MG63 (cell line): ENCODE measurements at places on chromosomes 2 and 18. TPM values are rescaled to one million over a fixed set of nuclear protein-coding genes. Genes with fewer than 3 reads are reported as not detected.

DNA sequence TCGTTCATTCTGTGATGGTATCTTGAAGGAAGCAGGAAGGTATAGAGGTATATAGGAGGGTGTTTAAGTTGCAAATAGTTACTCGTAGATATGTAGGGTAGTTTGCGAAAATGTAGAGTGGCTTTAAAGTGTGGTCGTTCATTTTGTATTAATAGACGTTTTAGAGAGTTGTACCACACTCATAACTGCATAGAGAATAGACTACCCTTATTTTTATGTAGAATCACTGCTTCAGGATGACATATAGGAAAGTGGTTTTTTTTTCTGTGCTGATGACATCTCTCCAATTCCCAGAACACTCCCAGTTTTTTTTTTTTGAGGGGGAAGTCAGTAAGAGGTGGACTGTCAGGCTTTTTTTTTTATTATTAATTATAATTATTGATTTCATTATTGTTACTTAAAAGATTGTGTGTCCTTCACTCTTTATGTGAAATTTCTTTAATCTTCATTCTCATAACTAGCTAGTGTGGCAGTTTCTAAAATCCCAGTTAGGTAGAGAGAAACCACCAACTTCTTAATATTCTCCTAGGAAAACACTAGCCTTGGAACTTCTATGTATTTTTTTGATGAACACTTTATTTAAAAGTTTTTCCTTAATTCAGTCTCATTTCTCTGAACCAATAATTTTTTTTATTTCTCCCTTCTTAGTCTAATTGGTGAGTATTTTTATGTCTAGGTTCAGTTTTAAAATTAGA lies 1.5 kb downstream of the ACTR3 start:
- no peak for DNase-seq

Gene ANKRD30B
- total RNA-seq, result 0.13 and 0.67 TPM in 2 replicates

- no peak for DNase-seq
Measured at GRCh38 chr2:191515551-191515950, 162.4 kb upstream of the NABP1 start.

Gene NEU2
- not detected in 2 replicates for total RNA-seq

DNA sequence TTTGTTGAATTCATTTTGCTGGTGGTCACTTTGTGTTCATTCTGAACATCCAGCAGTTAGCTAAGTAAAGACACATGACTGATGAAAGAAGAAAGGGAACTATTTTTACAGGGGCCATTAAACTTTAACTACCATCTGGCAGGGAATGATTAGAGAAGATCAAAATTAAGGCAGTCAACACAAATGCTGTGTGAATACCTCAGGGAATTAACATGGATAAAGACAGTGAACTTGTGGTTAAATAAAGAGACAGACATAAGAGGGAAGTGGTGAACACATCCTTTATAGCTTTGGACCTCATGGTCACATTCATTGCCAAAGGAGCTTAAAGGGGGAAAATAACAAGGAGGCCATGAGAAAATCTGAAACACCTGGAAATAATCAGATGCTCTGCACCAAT lies 52.6 kb upstream of the ATP5MC3 start:
- no peak for DNase-seq

DNA sequence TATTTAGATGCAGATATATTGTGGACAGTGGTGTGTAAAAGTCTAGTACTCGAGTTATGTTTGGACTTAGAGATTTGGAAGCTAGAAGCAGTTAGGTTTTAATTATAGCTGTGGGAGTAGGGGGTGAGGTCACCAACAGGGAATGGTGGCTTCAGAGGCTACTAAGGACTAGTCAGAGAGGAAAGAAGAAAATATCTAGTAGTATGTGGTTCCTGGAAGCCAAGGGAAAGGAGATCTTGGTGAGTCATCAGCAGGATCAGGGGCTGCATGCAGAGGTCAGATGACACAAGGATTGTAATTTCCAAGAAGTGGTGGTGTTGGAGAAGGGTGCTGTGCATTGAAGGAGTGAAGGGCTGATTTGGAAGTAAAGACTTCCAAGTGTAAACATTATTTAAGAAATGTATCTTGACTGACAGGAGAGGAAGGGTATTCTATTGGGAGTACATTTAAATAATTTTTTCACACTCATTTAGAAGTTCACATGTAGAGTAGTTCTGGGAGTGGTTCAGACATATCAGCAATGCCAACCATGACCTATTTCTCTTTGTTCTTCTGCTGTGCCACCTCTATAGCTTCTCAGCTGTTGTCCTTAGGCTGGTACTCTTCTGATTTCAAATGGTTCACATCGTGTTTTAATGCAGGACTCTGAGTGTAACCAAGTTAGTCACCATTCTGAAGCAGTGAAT lies 59.1 kb downstream of the ACSL3 start:
- peak; percentile 82 for DNase-seq

DNA sequence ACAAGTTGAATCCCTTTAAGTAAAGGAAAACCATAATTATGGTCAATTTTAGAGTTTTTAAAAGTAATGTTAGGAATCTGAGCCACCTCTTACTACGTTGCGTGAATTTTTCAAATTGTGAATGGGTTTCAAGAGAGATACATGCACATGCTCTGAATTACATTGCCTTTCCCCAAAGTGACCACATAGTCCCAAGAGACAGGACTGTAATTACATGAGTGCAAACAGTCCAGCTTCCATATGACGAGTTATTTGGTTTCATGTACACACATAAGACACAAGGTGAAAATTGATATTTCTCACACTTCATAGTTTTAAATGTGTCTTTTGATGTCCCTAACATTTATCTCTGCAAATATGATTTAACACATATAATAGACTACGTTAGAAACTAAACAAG lies 850.8 kb downstream of the LRP1B start:
- DNase-seq, result no peak

GRCh38 chr2:220847006-220847405 lies 725.1 kb downstream of the EPHA4 start:
- no peak for DNase-seq

- no peak for DNase-seq
Measured at GRCh38 chr18:12820506-12820905, 63.5 kb downstream of the PTPN2 start.

DNA sequence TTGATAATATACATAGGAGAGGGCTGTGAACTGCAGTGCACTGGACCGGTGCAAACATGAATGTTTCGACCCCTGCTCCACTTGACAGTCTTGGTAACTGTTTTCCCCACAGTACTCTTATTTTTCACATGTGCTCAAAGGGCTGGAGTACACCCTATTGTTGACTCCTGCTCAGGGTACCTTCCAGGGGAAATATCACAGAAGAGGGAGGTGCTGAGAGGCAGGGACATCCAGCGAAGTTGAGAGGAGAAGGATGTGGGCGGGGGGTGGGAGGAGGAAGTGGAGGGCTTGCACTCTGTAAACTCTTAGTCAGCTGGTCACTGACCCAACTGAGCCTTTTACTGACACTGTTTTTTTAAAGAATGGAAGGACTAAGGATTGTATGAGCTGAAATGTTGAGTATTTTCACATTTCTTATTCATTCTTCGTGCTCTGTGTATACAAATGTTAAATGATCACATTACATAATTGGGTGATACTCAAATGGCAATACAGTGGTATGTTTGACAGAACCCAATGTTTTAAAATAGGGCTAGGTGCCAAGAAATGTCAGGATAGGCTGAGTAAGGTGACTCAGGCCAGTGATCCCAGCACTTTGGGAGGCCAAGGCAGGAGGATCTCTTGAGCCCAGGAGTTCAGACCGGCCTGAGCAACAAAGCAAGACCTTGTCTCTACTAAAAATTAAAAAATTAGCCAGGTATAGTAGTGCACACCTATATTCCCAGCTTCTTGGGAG lies 10.0 kb downstream of the INPP4A start:
- DNase-seq, result peak; percentile 38

Gene IL1RL1
- total RNA-seq, result not detected in 2 replicates

Gene ABCG5
- not detected in 2 replicates for total RNA-seq

DNA sequence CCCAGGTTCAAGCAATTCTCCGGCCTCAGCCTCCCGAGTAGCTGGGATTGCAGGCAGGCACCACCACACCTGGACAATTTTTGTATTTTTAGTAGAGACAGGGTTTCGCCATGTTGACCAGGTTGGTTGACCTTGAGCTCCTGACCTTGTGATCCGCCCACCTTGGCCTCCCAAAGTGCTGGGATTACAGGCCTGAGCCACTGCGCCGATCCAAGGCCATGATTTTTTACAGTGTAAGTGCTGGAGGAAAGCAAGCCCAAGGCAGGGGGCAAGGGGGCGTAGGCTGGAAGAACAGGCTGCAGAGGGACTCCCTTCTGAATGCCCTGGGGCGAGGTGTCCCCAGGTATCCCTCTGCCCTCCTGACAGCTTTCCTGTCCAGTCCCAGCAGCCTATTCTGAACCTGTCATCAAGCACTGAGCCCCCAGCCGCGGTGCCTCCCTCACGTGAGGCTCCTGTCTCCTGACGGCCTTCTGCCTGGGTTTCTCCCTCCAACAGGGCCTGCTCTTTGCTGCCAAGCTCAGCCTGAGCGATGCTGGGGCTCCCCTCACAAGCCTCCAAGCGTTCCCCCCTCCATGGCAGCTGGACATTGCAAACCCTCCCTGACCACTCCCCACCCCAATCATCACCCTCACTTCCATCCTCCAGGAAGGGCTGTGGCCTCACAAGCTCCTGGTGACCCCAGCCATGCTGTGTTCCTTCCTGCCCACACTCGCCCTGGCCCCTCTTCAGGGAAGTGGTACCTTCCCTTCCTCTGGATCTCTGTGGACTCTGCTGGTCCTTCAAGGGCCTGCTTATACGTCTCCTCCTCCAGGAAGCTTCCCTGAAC lies 37.6 kb downstream of the ZFP36L2 start:
- no peak for DNase-seq

Gene ADCYAP1
- total RNA-seq, result 2.8 and 5.7 TPM in 2 replicates

DNA sequence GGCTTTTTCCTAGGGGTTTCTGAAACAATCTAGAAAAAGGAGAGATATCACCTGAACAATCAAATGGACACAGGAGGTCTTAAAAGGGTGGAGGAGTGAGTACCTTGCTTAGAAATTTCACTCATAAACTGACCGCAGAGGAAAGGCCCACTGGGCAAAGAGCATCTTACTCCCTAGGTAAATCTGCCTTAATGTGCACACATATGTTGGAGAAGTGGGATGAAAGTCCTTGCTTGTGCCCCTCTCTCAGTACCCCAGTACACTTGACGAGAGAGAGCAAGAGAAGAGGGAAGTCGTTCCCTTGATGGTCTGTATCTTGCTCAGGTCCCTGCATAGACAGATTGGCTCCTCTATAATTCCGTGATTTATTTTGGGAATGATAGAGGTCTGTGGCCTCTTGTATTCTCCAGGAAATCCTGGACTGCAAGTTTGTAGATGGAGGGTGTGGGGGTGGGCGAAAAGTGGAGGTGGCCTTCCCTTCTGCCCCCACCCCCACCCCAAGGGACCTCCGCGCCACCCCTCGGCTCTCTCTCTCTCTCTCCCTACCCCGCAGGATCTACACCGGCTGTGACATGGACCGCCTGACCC lies 6.8 kb downstream of the TBR1 start:
- no peak for DNase-seq

Gene PROKR1
- total RNA-seq, result not detected in 2 replicates

GRCh38 chr2:38515155-38516074 lies 87.3 kb downstream of the HNRNPLL start:
- DNase-seq, result peak; percentile 14

Gene POU3F3
- total RNA-seq, result not detected in 2 replicates

GRCh38 chr2:176188774-176189680 lies 559 bp downstream of the HOXD1 start:
- DNase-seq, result no peak

Gene SLC4A5
- under 0.01 TPM in 1 of 2 replicates, not detected in the other for total RNA-seq

Gene PCARE
- not detected in 2 replicates for total RNA-seq

GRCh38 chr2:16664052-16664731 lies 1.4 kb downstream of the CYRIA start:
- DNase-seq, result peak; percentile 89

DNA sequence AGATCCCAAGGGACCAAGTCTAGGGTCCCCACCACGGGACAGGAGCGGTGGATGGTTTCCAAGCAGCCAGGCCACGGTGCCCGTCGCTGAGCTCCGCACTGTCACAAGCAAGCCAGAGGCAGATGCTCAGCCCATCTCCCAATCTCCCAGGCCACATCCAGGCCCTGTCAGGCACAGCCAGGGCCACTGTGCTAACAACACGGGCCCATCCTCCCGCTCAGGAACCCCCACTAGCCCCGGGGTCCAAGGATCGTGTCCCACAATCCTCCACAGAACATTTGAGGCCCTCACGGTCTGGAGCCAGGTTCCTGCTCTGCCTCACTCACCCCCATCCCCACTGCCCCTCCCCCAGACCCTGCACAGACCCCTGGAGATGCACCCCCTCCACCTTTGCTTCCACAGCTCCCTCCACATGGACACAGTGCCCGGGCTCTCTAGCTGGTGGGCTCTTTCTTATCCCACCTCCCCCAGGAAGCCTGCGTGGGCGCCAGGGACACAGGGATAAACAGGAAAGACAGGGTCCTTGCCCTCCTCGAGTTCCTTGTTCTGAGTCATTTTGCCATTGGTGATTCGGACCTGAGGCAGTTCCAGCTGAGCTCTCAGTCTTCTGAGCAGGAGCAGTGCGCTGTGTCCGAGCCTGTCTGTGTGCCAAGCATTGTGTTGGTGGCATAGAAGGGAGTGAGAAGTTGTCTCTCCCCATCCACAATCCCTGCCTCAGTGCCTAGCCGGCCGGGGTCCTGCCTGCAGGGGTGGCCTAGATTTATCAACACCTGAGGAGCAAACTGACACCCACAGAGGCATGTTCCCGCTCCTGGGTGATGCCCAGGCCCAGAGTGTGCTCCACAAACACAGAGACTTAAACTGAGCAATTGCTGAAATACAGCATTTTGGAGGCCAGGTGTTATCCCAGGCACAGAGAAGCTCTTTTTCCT lies 7.0 kb downstream of the CROCC2 start:
- DNase-seq, result peak; percentile 44

Gene HAAO
- not detected in 2 replicates for total RNA-seq

- DNase-seq, result no peak
Measured at GRCh38 chr2:165435611-165436010, 33.9 kb upstream of the CSRNP3 start.

Gene STPG4
- total RNA-seq, result not detected in 2 replicates

- peak; percentile 72 for DNase-seq
Measured at GRCh38 chr2:196399722-196400691, 228.6 kb upstream of the STK17B start.

Gene PNPT1
- total RNA-seq, result 32.7 and 44.2 TPM in 2 replicates

DNA sequence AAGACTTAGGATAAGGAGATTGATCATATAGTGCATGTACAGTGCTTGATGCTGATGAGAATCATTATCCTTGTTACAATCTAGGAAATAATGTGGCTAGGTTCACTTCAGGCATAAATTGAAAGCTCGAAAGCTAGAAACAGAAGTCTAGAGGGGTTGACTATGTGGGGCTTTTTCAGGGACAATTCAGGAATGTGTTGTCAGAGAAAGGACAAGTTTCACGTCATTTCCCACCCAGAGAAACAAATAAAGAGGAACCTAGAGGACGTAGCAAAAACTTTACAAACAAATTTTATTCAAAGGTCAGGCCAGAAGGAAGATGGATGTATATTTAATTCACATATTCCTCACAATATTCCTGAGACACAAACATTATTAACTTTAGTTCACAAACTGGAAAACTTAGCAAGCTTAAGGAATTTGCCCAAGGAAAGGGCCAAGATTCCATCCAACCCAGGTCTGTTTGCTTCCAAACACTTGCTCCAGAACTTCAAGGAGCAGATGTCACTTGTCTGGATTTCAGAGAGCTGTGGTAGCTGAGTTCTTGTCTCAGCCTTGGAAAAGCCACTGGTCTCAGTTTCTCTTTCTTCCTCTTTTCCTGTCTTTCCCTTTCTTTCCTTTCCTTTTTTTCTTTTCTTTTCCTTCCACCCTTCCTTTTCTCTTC lies 7.4 kb downstream of the CYRIA start:
- DNase-seq, result no peak

Gene HSBP1L1
- not detected in 2 replicates for total RNA-seq
